ENCODE measurements at places on chromosomes 5 and 9.

DNA sequence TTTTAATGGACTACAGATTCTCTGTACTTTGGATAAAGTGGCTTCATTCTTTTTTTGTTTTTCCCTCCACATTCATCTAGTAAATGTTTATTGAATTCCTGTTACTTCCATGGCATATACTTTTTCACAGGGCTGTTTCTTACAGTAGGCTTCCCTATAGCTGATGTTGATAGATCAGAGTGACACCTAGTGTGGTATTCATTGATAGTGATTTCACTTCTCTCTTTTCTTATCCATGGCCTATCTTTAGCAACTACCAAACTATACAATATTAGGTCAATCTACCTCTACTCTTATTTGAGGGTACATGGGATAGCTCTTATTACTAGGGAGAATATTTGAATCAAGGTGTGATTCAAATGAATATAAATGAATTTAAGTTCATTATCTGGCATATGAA lies 35.8 kb downstream of the FSD1L start:
- no peak for DNase-seq
- no peaks in the 10 kb centered on the region for H3K4me1 ChIP-seq
- H3K36me3 ChIP-seq = no peaks in the 10 kb centered on the region
- no peak overlapping the region for H3K4me3 ChIP-seq
- no peaks in the 10 kb centered on the region for H3K27me3 ChIP-seq
- H3K27ac ChIP-seq = no peak overlapping the region

GRCh38 chr9:90441814-90442213 lies 200.8 kb downstream of the DIRAS2 start:
- no peak for DNase-seq
- H3K4me1 ChIP-seq = no peaks in the 10 kb centered on the region
- H3K36me3 ChIP-seq = no peaks in the 10 kb centered on the region
- no peak overlapping the region for H3K4me3 ChIP-seq
- no peaks in the 10 kb centered on the region for H3K27me3 ChIP-seq
- no peak overlapping the region for H3K27ac ChIP-seq

DNA sequence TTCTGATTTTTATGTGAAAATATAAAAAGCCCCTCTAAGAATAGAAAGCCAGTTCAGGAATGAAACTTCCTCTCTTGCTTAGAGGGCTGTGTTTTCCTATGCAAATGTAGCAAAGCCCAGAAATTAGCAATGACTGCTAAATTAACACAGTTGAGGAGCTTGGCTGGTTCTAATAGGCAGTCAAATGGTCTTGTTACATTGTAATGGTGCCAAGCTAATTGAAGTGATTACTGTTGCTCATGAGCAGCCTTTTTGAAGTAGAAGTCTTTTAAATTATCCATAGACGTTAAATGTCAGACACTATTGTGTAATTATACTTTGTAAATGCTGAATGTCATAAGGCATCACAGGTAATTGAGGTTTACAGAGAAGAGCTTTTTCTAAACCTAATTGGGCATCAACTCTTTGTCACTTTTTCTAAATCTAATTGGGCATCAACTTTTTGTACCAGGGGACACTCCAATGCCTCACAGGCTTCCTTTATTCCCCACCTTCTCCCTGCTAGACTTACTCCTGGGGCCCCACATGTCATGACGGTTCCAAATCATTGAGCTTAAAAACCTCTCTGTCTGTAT lies 229.1 kb downstream of the PSAT1 start:
- no peak overlapping the region for H3K27ac ChIP-seq
- H3K4me3 ChIP-seq = no peak overlapping the region
- H3K4me1 ChIP-seq = no peaks in the 10 kb centered on the region
- H3K27me3 ChIP-seq = no peaks in the 10 kb centered on the region

DNA sequence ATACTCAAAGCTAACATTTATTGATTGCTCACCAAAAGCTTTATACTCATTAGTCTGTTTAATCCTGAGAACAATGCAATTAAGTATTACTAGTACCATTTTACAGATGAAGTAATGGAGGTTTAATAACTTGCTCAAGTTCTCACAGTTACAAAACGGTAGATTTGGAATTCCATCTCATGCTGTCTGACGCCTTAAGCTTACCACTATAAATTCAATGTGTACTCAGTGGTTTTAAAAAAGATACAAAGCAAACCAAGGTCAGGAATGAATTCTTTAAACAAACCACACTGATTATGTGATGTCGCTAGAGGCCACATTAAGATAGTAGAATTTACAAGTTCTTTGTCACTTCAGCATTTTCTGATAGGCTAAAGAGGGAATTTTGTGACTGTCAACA lies 1.2 kb upstream of the C5orf63 start:
- no peak for DNase-seq
- no peaks in the 10 kb centered on the region for H3K36me3 ChIP-seq
- no peak overlapping the region for H3K4me3 ChIP-seq
- H3K27ac ChIP-seq = no peak overlapping the region
- no peaks in the 10 kb centered on the region for H3K4me1 ChIP-seq

DNA sequence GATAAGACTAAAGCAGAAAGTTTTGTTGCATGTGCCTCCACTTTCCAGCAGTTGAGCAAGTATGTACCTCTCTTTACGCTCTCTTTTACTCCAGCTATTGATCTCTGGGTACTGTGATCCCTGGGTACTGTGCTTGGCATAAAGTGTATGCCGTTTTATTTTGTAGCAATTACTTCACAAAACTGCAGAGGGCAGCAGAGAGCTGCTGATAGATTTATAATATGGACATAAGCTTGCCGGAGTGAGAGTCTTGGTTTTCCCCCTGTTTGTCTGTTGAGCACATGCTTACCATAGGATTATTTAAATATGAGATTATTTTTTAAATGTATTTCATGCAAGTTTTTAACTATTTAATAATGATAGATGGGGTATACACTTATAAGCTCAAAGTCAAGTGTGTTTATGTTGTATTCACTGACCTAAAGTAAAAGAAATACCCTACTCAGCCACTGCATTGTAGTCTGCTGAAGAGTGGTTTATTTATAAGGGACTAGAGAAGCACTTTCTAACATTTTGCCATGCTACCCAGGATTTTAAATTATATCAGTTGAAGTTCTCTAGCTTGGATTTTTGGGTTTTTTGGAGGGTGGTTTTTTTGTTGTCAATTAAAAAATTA lies 13.0 kb downstream of the TTC1 start:
- no peaks in the 10 kb centered on the region for H3K4me1 ChIP-seq
- H3K4me3 ChIP-seq = no peak overlapping the region
- DNase-seq = no peak
- no peaks in the 10 kb centered on the region for H3K27me3 ChIP-seq
- no peak overlapping the region for H3K27ac ChIP-seq

GRCh38 chr5:111387361-111387760 lies 125.0 kb downstream of the STARD4 start:
- no peak overlapping the region for H3K27ac ChIP-seq
- DNase-seq = no peak
- H3K27me3 ChIP-seq = no peaks in the 10 kb centered on the region
- H3K36me3 ChIP-seq = no peaks in the 10 kb centered on the region
- no peaks in the 10 kb centered on the region for H3K4me1 ChIP-seq

- no peaks in the 10 kb centered on the region for H3K36me3 ChIP-seq
- no peaks in the 10 kb centered on the region for H3K4me1 ChIP-seq
These were observed 96.2 kb downstream of the C9orf50 start for GRCh38 chr9:129524582-129525270.

- no peak overlapping the region for H3K27ac ChIP-seq
- H3K4me1 ChIP-seq = no peaks in the 10 kb centered on the region
These were observed 9.2 kb upstream of the LCN15 start for GRCh38 chr9:136773386-136774044.

DNA sequence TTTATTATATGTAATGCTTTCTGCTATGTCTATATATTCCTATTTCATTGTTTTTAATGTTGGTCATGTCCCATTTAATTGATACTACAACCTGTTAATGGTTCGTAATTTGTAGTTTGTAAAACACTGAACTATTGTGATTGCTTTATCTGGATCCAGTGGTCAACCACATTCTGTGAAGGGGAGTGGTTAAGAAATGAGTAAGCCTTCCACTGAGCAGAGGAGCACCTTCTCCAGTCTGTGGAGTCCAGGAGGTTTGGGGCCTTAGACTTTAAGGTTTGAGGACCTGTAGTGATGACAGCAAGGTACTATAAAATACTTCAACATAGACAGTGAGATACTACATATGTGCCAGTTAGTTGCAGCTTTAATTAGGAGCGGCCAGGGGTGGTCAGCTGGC lies 67.7 kb upstream of the RAD23B start:
- DNase-seq = no peak
- no peak overlapping the region for H3K27ac ChIP-seq
- H3K4me3 ChIP-seq = no peak overlapping the region

- no peaks in the 10 kb centered on the region for H3K36me3 ChIP-seq
- no peak overlapping the region for H3K27ac ChIP-seq
- H3K4me1 ChIP-seq = no peaks in the 10 kb centered on the region
- H3K27me3 ChIP-seq = no peaks in the 10 kb centered on the region
These were observed 199.5 kb upstream of the DMRT1 start for GRCh38 chr9:642014-642413.

- H3K4me3 ChIP-seq = no peak overlapping the region
- DNase-seq = no peak
- no peaks in the 10 kb centered on the region for H3K36me3 ChIP-seq
- H3K27me3 ChIP-seq = no peaks in the 10 kb centered on the region
- H3K4me1 ChIP-seq = no peaks in the 10 kb centered on the region
These were observed 102.5 kb upstream of the ADAMTS16 start for GRCh38 chr5:5037674-5038073.

- H3K36me3 ChIP-seq = no peaks in the 10 kb centered on the region
- no peaks in the 10 kb centered on the region for H3K4me1 ChIP-seq
- no peaks in the 10 kb centered on the region for H3K27me3 ChIP-seq
These were observed 16.5 kb downstream of the BHMT2 start for GRCh38 chr5:79086116-79086515.

DNA sequence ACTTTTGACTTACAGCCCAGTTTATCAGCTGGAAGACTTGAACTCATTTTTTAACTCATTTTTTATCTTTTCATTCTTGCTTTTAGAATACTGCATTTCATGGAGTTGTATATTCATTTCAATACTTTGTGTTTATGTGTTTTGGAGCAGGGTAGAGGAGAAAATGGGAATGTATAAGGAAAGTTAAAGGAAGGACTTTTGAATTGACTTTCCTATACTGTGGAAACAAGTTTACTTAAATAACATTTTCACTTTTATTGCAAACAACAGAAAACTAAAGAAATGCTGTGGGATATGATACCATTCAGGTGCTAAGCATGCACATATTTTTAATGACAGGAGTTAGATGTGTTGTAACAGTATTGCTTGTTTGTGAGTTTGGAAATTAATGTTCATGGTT lies 11.7 kb downstream of the NIPBL start:
- no peaks in the 10 kb centered on the region for H3K4me1 ChIP-seq
- H3K4me3 ChIP-seq = no peak overlapping the region
- no peak overlapping the region for H3K27ac ChIP-seq
- H3K36me3 ChIP-seq = no peaks in the 10 kb centered on the region
- DNase-seq = no peak
- no peaks in the 10 kb centered on the region for H3K27me3 ChIP-seq

DNA sequence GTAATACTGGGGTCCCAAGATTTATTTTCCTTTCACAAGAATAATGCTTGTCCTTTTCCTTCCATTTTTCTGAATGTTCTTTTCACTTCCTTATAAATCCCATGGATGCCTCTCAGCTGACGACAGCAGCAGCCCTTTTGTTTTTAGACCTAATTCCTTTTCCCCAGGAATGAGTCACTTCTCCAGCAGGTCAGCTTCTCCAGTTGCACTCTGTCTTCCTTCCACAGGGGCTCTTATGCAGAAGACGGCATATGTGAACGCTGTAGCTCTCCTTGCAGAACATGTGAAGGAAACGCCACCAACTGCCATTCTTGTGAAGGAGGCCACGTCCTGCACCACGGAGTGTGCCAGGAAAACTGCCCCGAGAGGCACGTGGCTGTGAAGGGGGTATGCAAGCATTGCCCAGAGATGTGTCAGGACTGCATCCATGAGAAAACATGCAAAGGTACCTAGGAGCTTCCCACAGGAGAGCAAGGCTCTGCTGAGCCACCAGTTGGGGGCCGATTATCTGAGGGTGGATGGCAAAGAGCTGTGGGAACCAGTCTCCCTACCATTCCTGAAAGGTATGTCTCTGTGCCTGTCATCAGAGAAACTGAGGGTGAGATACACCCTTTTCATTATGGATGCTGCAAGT lies 72.9 kb downstream of the RFK start:
- H3K4me3 ChIP-seq = no peak overlapping the region
- H3K36me3 ChIP-seq = no peaks in the 10 kb centered on the region
- no peaks in the 10 kb centered on the region for H3K27me3 ChIP-seq
- DNase-seq = no peak

GRCh38 chr9:110742741-110743371 lies 74.3 kb downstream of the MUSK start:
- no peak overlapping the region for H3K4me3 ChIP-seq
- H3K27me3 ChIP-seq = no peaks in the 10 kb centered on the region
- H3K36me3 ChIP-seq = no peaks in the 10 kb centered on the region
- H3K4me1 ChIP-seq = no peaks in the 10 kb centered on the region
- no peak overlapping the region for H3K27ac ChIP-seq

DNA sequence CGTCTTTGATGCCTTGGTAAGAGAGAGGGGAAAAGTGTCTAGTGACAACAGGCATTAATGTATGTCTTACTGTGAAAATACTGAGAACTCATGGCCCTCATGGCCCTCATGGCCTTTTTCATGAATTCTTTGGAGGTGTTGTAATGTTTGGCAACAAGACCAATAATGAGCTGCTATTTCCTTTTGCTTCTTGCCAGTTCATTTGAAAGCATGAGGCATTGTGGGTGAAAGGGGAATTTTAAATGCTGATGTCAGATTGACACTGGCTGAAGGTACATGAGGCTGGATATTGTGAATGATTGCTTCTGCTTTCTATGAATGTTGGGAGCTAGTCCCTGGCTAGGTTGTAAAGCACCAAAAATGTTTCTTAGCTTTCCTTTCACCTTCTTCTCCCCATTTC lies 79.2 kb downstream of the DOCK2 start:
- no peak overlapping the region for H3K4me3 ChIP-seq
- H3K4me1 ChIP-seq = no peaks in the 10 kb centered on the region
- DNase-seq = no peak

- H3K27ac ChIP-seq = peak overlapping the region; percentile 73
- no peak for DNase-seq
- H3K36me3 ChIP-seq = no peaks in the 10 kb centered on the region
- H3K4me3 ChIP-seq = no peak overlapping the region
- peaks cover 8% of the 10 kb centered on the region for H3K4me1 ChIP-seq
These were observed 7.5 kb downstream of the EXD3 start for GRCh38 chr9:137415451-137415850.

DNA sequence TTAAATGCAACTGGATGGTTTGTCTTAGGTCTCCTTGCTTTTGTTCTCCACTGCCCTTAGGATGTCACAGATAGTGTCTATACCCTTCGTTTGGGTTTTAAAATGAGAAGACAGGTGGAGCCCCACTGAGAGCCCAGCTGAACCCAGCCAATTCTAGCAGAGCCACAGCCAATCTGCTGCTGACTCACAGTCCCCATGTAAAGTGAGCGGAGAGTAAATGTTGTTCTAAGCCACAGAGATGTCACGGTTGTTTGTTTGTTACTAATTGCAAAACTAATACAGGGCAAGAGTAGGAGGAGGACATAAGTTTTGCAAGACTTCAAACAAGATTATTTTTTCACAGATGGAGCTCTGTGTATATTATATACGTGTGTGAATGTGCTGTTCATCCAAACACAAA lies 50.5 kb upstream of the AGXT2 start:
- H3K4me1 ChIP-seq = no peaks in the 10 kb centered on the region
- no peak overlapping the region for H3K27ac ChIP-seq
- H3K27me3 ChIP-seq = no peaks in the 10 kb centered on the region
- DNase-seq = no peak

GRCh38 chr5:172407241-172407691 lies 47.1 kb downstream of the SH3PXD2B start:
- peak overlapping the region; percentile 80 for H3K27ac ChIP-seq
- H3K27me3 ChIP-seq = no peaks in the 10 kb centered on the region
- H3K36me3 ChIP-seq = no peaks in the 10 kb centered on the region
